ENCODE measurements at places on chromosomes 2 and 18.

DNA sequence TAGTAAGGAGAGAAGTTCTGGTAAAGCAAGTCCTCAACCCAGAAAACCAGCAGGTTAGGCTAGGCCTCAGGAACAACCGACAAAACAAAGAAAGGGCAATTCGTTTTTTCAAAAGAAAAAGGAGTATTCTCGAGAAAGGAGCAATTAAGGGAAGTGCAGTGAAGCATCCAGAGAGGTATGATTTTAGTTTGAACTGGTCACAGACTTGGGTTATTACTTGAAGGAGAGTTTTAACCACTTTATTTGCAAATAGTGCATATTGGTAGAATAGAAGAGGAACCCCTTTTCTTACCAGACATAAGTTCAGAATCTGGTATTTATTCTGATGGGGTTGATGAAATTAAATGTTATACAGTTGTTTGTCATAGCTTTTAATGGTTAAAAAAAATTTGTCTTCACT, 110.0 kb upstream of the GCFC2 start:
- no peak for DNase-seq

- no peak for DNase-seq
Measured at GRCh38 chr2:73935641-73936040, 9.0 kb downstream of the DGUOK start.

DNA sequence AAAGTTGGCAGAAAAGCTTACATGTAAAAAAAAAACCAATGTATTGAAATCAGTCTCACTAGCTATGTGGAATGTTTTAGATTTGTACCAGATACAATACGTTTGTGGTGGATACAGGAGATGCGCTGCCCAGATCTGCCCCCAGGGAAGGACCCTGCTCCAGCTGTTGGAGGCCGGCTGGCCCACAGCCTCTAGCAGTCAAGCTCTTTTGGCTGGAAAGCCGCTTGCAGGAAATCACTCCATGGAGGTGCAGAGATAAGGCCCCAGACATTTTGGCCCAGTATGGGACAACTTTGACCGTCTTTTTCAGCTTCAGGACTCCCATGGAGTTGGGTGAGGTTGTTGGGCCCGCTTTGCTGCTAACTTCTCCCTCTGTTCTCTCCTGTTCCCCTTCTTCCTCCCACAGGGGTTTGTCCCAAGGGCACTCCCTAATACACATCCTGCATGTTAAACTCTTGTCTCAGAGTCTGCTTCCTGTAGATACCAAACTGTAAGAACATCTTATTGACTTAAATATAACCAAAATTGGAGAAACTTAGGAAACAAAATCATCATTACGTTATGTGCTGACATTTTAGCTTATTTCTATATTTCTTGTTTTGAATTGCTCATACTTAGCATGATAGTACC, 1.7 kb upstream of the QPCT start:
- DNase-seq: no peak

DNA sequence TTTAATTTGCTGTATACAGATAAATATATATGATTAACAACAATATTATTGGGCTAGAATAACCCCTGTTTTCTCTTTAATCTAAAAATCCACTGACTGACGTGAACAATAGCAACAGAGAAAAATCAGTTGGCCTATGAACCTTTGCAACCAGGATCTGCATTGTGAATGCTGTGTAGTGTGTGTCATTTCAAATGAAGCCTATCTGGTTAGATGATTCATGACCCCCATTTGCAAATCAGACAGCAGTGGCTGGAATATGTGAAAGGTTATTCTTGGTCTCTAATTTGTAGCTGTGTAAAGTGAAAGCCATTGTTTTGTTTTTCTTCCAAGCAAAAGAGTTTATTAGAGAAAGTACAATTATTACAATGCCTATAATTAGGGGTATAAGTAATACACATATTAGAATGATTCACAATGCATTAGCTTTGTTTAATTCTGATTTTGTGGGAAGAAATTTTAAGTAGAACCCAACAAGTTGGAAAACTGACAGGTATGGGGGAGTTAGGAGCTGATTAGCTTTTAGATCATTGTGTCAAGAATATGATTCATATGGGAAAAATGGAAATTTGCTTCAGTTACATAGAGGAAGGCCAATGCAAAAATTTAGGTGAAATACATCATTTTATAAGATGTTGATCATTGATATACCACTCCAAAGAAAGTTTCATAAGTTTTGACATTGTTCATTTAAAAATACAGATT, 1362.2 kb upstream of the TMEFF2 start:
- no peak for DNase-seq

DNA sequence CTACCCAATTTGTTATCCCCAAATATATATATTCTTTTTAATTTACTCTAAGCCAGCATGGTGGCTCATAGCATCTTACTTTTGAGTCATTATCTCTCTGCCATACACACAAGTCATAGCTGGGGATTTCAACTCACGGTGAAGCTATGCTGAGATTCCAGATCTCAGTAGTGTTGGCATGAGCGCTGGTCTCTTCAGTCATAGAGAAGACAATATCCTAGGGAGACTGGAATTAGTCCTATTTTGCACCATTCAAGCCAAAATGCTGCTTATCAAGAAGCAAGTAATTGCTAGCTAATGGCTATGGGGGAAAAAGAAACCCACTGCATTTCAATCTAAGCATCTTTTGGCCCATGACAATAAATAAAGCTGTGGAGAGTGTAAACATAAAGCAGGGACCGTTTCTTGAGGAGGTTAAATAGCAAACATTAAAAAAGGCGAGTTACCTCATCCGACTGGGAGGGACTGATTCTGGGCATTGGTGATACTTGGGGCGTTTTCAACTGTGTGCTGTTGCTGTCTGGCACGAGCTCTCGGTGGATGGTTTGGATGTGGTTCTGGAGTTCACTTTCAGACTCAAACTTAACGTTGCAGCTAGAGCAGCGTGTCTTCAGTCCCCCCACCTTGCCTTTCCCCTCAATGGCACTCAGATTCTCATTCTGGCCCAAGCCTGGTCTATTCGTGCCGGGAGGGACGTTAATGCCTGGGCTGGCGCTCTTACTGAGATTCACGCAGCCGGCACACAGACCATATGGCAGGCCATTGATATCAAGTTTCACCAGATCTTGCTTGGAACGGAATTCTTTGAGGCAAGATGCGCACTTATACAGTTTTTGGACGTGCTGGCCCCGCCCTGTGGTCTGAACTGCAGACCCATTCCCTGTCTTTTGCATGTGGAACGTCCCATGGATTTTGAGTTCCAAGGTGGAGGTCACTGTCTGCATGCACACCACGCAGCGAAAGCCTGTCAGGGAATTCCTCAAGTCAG, 127.8 kb downstream of the ZNF521 start:
- DNase-seq: no peak

DNA sequence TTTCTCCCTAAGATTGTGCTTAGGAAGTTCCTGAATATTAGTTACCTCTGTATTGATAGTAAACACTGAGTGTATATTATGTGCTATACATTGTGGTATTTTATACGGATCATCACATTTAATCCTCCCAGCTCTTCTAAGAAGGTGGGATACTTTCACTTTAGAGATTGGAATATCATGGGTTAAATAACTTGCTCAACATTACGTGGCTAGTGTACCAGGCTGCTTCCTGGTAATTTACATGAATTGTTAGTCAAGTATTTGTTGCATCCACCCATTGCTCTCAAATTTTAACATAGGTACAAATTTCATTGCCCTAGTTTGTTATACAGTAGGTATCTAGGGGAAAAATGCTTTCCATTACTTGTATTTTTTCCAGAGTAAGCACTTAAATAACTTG, 21.4 kb downstream of the FAM98A start:
- no peak for DNase-seq

- DNase-seq: no peak
Measured at GRCh38 chr18:55316486-55317184, 271.4 kb downstream of the TCF4 start.

- no peak for DNase-seq
Measured at GRCh38 chr18:48000701-48001100, 70.2 kb upstream of the SMAD2 start.

- no peak for DNase-seq
Measured at GRCh38 chr2:39024833-39025232, 96.0 kb downstream of the SOS1 start.

GRCh38 chr2:166916987-166917386, 28.7 kb downstream of the XIRP2 start:
- DNase-seq: no peak

GRCh38 chr2:45394216-45394615, 216.9 kb downstream of the SRBD1 start:
- no peak for DNase-seq

DNA sequence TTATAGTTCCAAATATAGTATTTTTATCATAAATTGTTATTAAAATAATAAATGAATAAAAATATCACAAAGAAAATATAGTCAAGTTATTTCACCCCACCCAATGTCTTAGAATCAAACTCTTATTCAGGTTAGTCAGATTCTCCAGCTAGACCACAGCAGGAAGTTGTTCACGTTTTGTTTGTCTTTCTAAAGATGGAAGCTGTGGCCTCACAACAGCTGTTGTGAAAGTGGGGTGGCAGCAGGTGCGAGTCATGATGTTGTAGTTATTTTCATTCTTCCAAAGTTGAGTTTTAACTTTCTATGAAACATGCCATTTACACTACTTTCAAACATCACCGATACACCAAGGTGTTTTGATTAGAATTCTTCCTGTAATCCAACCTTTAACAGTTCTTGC, 272.9 kb downstream of the SLC8A1 start:
- no peak for DNase-seq

- no peak for DNase-seq
Measured at GRCh38 chr2:188773075-188773474, 201.1 kb upstream of the COL3A1 start.

GRCh38 chr2:230161184-230161583, 58.6 kb downstream of the SP110 start:
- no peak for DNase-seq

DNA sequence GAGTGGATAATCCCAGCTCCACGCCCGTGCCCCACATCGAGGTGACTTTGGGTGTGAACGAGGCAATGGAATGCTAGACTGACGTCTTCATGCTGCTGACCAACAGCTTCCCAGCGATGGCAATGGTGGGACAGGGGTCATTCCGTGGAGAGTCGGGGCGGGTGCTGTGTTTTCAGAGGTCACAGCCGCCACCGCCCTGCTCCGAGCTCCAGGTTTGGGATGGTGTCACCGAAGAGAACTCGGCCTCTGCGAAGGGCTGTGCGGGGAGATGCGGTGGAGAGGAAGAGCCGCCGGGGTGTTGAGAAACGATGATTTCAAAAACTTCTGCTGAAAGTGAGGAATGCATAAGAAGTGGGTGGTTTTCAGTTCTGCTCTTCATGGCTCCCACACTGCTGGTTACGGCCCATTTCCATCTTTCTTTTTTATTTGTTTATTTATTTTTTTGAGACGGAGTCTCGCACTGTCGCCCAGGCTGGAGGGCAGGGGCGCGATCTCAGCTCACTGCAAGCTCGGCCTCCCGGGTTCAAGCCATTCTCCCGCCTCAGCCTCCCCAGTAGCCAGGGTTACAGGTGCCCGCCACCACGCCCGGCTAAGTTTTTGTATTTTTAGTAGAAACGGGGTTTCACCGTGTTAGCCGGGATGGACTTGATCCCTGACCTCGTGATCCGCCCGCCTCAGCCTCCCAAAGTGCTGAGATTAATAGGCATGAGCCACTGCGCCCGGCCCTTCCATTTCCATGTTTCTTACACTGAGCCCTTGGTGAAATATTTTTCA, 142.6 kb downstream of the RTP5 start:
- no peak for DNase-seq

GRCh38 chr2:164917296-164917903, 37.9 kb downstream of the SLC38A11 start:
- no peak for DNase-seq

GRCh38 chr2:8633735-8634313, 48.0 kb upstream of the ID2 start:
- no peak for DNase-seq

DNA sequence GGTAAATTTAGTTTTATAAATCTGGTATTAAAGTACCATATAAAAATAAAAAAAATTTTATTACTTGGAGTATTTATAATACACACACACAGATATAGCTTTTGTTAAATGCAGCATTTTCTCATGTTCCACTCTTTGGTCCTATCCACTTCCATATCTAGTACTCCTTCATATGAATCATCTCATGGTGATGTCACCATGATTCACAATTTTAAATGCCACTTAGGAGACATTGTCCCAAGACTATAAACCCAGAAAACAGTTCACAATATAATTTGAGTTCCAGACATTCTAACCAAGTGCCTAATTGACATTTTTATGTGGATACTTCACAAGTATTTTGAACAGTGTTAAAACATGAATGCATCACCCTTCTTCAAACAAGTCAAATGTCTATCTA, 1398.3 kb downstream of the DSC3 start:
- no peak for DNase-seq

DNA sequence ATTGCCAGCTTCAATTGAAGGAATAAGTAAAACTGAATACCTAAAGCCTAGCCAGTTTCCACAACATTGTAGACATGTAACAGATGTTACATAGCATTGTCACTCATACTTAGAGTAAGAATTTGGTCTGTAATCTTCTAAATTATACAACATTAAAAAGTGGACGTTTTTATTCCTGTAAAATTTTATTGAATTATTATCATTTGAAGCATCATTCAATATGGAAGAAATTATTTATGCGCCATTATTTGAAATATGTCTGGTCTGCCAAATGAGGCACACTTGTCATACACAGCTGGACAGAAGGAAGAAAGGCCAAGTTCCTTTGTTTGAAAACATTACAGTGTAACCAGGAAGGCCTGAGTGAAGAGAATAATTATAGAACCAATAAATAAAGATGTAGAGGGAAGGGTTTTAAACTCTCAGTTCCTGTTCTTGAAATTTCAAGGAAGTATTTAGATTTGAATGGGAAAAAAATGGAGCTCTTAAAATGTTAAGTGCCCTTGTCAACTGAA, 575.5 kb downstream of the LRRTM4 start:
- DNase-seq: no peak

GRCh38 chr18:73711256-73711655, 436.4 kb downstream of the FBXO15 start:
- no peak for DNase-seq

- DNase-seq: no peak
Measured at GRCh38 chr2:96727431-96727830, 12.4 kb downstream of the LMAN2L start.

DNA sequence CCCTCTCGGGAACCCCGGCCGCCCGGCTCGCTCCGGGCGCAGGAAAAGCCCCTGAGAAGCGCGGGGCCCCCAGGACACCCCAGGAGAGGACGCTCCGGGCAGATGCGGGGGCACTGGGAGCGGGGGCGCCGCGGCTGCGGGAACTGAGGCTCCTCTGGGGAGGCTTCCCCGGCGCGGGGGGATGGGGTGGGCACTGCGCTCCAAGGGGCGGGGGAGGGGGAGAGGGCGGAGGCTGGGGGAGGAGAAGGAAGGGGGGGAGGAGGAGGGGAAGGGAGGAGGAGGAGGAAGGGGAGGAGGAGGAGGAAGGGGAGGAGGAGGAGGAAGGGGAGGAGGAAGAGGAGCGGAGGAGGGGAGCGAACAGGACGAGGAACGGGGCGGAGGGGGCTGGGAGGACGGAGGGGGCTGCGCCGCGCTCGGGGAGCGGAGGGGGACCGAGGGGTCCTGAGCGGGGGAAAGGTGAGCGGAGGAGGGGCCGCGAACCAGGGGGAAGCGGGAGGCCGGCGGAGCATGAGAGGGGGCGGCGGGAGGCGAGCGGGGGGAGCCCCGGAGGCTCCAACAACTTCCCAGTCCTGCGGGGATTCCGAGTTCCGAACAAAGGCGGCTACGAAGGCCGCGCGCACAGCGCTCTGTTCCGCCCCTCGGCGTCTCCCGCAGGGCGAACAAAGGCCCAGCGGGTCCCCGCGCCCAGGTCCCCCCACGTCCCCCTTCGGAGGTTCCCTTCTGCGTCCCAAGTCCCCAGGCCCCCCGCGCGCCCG, 742 bp downstream of the PXDN start:
- DNase-seq: no peak
